Inflammatory macrophage treated with lipopolysaccharide for 4 hours (primary cell): ENCODE measurements at places on chromosomes 1 and 21.

GRCh38 chr1:214702556-214702955 is 99.6 kb downstream of the CENPF start:
- no peak for DNase-seq

GRCh38 chr1:222938986-222939385 is 124.1 kb downstream of the DISP1 start:
- no peak for DNase-seq

DNA sequence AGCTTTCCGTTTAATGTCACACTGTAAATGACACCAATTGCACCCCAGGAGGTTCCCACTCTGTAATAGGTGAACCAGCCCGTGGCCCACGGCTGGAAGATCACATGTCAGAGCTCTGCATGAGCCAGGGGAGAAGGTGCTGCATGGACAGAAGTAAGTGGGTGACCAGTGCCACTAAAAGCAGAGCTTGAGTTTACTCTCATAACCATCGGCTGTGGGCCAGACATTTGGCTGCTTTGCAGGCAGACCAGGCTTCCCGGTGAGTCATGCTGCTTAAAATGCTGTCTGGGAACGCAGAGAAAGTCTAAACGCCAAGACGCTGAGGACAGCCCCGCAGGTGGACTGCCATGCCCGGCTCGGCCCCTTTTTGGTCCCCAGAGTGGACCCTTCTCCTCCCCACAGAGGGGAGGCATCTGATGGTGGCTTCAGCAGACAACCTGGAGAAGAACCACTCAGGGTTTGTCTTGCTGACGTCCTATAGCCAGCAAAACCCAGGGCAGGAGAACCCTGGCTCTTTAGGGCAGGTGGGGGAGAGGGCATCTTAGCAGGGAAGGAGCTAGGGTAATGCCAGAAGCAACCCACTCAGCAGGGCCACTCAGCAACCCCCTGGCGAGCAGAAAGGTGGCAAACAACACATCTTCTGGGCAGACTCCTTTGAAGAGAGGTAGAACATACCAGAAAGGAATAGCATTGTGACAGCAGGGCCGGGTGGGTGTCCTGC is 7.3 kb downstream of the KIAA2013 start:
- DNase-seq: no peak

GRCh38 chr1:5938101-5938646 is 54.1 kb downstream of the NPHP4 start:
- DNase-seq: no peak

DNA sequence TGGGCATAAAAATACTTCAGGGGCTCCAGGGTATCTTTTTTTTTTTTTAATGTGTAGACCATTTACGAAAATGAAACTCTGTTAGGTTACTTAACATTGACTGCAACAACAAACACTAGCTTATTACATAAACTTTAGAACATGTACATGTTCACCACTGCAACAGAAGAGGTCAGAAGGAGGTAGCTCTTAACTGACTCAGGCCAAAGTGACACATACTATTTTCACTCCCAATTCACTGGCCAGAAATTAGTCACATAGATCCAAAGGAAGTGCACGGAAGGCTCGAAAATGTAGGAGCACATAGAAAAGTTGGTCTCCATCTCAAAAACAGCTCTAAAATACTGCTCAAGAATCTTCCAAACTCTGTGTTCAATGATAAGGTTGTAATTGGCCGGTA is 107.2 kb downstream of the AKT3 start:
- DNase-seq: peak; percentile 43

- DNase-seq: peak; percentile 93
Observed at GRCh38 chr1:192936313-192937018, 122.7 kb downstream of the UCHL5 start.

GRCh38 chr1:911875-912739 is 11.6 kb upstream of the SAMD11 start:
- DNase-seq: no peak

- DNase-seq: peak; percentile 9
Observed at GRCh38 chr1:206891412-206891811, 5.8 kb upstream of the IL24 start.

GRCh38 chr1:170560681-170561285 is 28.8 kb downstream of the GORAB start:
- no peak for DNase-seq

DNA sequence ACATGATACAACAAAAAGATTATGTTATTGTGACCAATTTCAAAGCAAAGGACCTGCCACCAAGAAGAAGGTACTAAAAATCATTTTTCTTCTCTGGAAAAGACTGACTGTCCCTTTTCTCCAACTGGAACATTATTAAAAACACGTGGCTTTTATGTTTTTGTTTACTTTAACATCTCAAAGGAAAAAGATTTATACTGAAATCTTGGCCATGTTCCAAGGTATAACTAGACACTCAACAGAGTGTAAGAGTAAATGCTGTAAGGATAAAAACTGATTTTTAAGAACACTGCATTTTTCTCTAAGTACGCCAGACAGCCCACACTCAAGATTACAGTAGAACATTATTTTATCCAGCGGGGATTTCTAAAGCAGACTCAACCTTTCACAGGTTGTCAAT is 62.1 kb downstream of the BRWD1 start:
- no peak for DNase-seq

GRCh38 chr1:85629532-85629920 is 49.0 kb downstream of the CCN1 start:
- DNase-seq: no peak

DNA sequence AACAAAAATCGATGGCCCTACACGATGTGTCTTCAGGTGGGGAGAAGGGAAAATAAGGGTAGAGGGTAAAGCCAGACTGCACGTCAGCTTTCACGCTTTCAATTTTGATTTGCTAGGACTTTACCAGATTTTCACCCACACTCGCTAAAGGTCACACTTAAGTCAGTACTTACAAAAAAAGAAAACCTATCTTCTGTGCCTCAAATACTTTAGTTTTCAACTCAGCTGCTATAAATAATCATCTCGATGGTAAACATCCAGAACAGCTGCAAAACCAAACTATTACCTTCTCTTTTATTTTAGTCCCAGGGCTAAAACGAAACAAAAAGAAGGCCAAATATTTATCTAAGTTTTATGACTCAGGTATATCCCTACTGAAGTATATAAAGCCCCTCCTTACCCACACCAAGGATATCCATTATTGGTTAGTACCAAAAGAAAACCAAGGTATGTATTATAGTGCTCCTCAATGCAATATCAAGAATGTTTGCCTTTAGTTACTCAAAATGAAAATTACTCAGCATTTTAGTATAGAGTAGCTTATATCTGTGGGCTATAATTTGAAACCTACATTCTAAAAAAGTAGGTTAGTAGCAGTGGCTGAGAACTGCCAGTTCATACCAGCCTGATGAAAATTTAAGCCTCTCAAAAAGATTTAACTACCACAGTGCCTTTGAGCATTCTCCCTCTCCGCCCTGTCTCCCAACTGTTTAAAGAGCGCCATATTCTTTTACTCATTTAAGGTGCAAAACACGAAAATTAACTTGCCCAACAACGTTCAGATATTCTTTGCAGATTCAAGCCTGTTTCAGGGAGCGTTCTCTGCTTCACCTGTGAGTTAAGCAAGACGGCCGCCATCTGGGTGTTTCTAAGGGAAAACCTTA is 1.5 kb downstream of the CSDE1 start:
- peak; percentile 55 for DNase-seq

GRCh38 chr1:178023181-178023618 is 53.3 kb upstream of the SEC16B start:
- DNase-seq: no peak

- no peak for DNase-seq
Observed at GRCh38 chr1:196678510-196678884, 26.7 kb downstream of the CFH start.

- DNase-seq: no peak
Observed at GRCh38 chr1:232327899-232328298, 302.0 kb downstream of the SIPA1L2 start.

- no peak for DNase-seq
Observed at GRCh38 chr1:205584732-205585131, 47.1 kb downstream of the ELK4 start.

DNA sequence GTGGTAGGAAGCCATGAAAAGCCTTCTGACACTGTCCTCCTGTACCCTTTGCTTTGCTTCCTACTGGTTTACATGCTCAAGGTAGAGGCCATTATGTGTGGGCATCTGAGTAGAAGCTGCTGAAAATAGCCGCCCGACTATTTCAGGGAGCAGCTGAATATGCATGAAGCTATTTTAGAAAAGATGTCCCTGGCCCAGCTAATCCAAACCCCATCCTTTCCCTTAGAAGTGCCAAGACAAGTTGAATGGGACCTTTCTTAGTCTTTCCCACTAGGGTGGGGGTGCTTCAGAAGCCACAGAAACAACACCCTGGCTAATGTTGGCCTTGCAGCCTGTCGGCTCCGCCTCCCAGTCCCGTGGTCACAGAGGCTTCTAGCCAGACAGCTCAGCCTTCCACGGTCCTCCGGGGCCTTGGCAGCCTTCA is 205.1 kb upstream of the EDN2 start:
- DNase-seq: no peak

- DNase-seq: no peak
Observed at GRCh38 chr1:38563942-38564735, 295.4 kb downstream of the RRAGC start.

DNA sequence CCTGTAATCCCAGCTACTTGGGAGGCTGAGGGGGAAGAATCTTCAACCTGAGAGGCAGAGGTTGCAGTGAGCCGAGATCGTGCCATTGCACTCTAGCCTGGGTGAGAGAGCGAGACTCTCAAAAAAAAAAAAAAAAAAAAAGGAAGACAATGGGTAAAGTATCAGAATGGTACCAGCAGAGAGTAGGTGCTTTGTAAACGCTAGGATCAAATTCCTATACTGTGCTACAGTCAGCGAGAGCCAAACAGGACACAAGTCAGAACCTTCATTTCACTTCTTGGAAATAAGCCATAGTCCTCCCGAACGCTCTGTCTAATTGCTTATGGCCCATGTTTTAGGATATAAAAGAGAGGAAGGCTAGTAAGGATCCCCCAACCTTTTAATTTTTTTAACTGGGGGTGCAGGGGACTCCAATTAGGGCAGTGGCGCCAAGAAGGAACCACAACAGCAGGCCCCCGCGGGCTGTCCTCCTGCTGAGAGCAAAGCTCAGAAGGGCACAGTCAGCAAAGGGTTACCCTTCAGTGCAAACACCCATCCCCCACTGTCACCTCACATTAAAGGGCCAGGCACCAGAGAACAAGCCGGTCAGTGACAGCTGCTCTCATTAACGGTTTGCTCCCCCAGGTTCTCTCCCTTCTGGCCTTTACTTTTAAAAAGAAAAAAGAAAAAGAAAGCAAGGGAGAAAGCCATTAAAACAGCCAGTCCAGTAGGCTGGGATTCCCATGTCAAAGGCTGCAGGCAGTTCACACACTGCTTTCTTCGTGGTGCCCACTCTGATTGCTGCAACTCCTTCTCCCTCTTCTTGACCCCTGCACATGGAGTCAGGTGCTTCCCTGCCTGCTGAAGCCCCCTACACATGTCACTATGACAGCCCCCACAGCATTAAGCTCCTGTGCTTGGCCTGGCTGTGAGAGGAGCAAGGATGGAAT is 69.4 kb downstream of the PLPP3 start:
- no peak for DNase-seq

- DNase-seq: peak; percentile 70
Observed at GRCh38 chr1:30379684-30380624, 343.4 kb downstream of the MATN1 start.

GRCh38 chr21:29928537-29928936 is 11.3 kb downstream of the GRIK1 start:
- no peak for DNase-seq

GRCh38 chr21:34073749-34074282 is 438 bp downstream of the MRPS6 start:
- peak; percentile 36 for DNase-seq

GRCh38 chr1:200415789-200416593 is 6.2 kb upstream of the ZNF281 start:
- DNase-seq: peak; percentile 16

- no peak for DNase-seq
Observed at GRCh38 chr1:16122350-16122881, 33.5 kb downstream of the EPHA2 start.

DNA sequence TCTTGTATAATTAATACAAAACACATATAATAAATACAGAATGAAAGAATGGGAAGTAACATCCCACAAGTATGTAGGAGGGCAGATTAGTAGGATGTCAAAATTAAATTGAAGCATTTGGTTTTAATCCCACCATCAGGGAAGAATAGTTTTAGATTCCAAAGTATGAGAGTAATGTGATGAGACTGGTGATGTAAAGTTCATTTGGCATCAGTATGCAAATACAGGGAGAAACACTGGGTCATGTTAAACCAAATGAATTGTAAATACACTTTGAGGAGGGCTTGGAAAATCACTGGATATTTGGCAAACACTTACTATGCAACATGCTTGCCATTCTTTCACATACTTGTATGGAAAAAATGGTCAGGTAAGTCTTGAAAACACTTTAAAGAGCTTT is 358.8 kb downstream of the DPYD start:
- no peak for DNase-seq
